ENCODE measurements at places on chromosomes 5 and 9.

DNA sequence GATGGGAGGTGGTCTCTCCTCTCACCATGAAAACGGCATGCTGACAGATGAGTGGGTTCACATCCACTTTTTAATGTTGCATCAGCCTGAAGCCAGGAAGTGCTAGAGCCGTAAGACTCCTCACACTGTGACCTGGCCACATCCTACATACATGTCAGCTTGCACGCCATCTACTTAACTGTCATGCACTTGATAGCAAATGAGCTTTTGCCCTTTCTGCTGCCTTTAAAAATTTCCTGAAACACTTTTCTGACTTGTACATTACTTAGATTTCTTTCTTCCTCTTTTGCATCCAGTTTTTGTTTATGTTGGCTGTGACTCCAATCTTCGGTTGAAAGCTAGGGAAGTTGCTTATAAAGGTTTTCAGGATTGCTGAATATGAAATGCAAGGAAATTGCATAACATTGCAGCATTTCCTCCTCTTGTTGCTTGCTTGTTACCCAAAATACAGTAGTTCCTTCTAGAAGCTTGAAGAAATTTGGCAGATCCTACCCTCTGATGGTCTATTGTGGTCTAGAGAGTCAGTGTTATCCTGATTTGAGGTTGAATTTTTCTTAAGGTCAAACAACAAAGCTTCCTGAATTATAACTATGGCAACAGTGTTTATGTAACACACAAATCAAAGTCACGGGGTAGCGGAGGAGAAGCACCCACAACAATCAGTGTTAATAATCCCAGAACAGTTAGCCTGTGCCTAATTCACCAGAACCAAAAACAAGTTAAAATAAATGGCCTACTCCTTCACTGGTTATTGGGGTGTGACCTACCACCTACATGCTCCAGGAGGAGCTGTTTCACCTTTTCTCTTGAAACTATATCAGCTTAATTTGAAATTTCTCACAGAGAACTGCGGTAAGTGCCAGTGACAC lies 232.5 kb downstream of the ARHGAP26 start:
- peak; percentile 20 for DNase-seq

DNA sequence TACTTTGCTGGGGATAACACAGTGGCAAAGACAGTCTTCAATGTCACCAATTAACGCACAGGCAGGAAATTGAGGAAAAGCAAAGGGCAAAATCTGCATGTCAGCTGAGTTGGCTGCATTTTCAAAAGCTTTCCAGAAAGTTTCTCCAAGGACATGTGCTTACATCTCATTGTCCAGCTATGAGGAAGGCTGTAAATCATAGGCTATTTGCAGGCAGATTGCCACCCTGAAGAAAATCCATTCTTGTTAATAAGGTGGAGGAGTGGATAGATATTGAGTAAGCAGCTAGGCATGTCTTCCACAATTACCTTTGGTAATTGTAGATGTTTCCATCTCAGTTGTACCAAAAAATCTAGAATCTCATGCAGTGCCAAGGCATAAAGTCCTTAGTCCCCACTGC lies 278.0 kb upstream of the NUDT12 start:
- no peak for DNase-seq

DNA sequence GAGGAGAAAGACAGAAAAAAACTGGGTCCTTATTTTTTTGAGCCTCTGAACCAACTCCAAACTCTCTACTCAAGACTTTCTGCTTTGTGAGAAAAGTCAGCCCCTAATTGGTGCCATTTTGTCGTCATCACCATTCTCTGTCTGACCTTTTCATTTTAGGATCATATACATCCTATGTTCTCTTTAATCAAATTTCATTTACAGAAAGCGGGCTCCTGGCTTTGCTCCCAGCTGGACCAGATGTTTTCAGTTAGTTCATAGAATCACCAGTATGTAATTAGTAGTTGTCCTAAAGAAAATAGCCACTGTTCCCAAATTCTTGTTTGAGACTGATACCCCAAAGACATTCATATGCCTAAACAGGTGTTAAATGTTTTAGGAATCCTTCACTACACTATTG lies 28.6 kb upstream of the SLCO4C1 start:
- no peak for DNase-seq

GRCh38 chr9:26308328-26308727 lies 584.3 kb downstream of the CAAP1 start:
- DNase-seq: no peak

- no peak for DNase-seq
These were observed 8.4 kb downstream of the CCNH start for GRCh38 chr5:87404359-87404758.

DNA sequence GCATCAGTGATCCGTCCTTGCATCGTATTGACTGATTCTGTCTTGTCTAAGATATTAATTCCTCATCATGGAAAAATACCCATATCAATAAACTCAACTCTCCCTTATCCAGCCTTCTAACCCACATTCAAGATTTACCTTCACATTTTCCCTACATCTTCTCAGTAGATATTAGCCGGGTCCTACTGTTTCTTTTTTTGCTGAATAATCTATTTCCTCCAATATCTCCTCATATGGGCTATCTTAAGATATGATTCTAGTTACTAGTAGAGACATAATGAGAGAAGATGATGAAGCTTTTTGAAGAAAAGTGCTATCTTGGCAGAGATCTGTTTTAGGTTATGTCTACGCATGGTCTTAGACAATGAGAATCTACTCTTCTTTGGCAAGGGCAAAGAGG lies 785.8 kb downstream of the BRINP1 start:
- DNase-seq: no peak
